ENCODE measurements at places on chromosomes 1 and 21. TPM values are rescaled to one million over a fixed set of nuclear protein-coding genes. Genes with fewer than 3 reads are reported as not detected.

Gene RHBG
- not detected for total RNA-seq

GRCh38 chr21:38777015-38777414, 28.7 kb upstream of the ETS2 start:
- DNase-seq, result no peak

DNA sequence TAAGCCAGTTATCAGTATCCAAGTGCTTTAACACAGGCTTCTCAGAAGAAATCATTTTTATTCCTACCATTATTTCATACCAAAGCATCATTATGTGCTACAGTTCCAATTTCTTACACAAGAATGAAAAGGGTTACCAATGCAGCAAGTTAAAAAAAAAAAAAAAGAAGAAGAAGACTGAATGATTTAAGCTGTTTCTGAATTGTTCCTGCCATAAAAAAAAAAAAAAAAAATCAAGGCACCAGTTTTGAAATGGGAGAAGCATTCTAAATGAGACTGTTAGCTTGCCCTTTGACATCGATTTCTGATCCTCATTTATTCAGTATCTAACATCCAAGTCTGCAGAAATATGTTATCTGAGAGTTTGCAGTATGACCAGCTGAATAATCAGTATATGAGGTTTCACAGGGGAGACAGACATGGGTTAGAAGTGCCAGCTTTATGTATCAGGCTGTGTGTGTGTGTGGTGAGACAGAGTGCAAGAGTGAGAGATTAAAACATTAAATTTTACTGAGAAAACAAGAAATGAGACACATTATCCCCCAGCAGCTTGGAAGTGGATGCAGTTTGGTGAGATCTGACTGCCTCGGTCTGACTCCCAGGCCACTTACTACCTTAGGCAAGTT, 105.8 kb downstream of the COLGALT2 start:
- no peak for DNase-seq

GRCh38 chr1:205595435-205595834, 36.4 kb downstream of the ELK4 start:
- no peak for DNase-seq

DNA sequence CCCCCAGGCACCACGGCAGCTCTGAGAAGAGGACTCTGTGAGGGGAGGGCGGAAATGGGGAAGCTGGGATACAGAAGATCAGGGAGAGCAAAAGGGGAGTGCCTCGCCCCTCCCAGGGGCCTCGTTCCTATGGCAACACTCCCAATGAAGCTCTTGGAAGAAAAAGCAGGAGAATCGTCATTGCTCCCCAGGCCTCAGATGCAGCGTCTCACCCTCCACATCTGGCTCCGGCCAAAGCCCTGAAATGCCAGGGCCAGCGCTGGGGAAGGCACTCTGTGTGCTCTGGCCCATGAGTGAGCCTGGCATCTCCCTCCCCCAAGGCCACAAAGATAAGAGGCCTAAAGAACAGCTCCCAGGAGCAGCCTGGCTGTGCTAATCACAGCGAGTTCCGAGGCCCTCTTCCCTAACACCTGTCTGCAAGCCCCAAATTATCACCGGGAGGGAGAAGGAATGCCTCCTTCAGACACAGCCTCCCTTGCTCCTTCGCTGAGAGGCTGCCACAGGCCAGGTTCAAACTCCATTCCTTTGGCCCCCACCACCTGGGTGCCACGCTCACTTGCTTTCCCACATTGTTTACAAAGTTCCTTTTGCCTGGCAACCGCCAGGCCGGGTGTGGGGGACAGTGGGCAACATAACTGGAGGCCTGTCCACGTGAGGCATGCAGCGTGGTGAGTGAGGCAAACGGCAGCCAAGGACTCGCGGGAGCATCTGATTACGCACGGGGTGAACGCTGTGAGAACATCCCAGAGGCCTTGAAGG, 27.8 kb downstream of the ECE1 start:
- peak; percentile 74 for DNase-seq

DNA sequence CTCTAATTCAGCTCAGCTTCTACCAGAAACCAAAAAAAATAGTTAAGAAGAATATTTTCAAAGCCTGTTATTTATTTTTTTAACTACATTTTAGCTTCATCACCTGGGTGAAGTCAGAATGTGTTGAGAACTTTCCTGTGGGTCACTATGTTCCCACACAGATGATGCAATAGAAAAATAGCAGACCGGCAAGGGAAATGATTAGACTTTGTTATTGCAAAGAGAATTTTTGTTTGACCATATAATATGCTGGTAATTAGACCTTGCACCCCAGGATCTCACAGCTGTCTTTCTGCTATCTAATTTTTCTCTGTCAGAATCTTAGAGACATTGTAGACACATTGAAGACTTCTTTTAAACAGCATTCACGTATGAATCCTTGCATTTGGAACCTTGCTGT, 299.3 kb downstream of the TBX15 start:
- DNase-seq, result no peak

Gene TRABD2B
- not detected for total RNA-seq

Gene TP73
- not detected for total RNA-seq

Gene NT5C1A
- not detected for total RNA-seq

DNA sequence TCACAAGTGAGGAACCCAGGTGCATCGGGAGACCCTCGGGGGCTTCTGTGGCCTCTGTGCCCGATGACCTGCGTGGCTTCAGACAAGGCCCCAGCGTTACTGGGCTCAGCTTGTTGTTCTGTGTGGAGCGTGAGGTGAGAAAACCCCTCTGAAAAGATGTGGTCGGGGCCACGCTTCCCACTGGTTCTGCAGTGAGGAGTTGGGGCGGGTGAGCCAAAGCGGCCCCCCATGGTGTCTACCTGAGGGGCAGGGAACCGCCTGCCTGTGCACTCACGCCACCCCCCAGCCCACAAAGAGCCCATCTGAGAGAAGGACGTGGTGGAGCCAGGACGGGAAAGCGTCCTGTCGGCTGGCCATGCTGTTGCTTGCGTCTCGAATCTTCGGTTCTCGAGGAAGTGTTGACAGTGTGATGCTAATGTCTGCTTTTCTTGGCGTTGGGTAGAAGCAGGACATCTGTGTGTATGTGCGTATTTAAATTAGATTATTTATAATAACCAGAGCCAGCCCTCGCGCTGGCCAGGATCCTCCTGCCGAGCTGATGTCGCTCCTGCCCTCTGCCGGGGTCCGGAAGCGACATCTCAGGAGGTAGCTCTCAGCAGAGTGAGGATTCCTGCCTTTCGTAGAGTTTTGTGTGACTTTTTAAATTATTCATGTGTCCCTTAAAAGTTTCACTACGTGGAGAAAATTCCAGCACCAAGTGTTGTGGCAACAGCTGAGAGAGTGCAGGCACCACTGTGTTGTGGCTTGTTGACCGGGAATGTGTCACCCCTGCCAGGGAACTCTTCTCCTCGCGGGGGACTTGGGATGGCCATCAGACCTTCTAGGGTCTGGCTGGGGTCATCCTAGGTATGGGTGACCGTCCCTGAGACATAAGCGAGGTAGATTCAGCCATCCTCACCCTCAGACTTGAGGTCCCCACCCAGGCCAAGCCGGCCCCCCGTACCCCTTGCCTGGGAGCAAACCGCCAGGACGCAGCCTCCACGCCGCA, 15.3 kb downstream of the TMEM201 start:
- DNase-seq, result no peak
